ENCODE measurements at places on chromosomes 6 and 20.
A peak's percentile ranks its signal among the peaks of the same experiment; 100 is the strongest.

GRCh38 chr6:30555816-30556065, 548 bp downstream of the GNL1 start:
- no peaks in the 10 kb centered on the region for H3K27me3 ChIP-seq
- H3K4me1 ChIP-seq, result peaks cover 16% of the 10 kb centered on the region
- H3K36me3 ChIP-seq, result peaks cover 42% of the 10 kb centered on the region
- peak overlapping the region; percentile 95 for H3K27ac ChIP-seq
- DNase-seq, result no peak

GRCh38 chr6:79230149-79230548, 4.3 kb downstream of the HMGN3 start:
- peaks cover 31% of the 10 kb centered on the region for H3K4me1 ChIP-seq
- no peak overlapping the region for H3K27ac ChIP-seq
- no peaks in the 10 kb centered on the region for H3K36me3 ChIP-seq
- H3K4me3 ChIP-seq, result no peak overlapping the region
- no peaks in the 10 kb centered on the region for H3K27me3 ChIP-seq

DNA sequence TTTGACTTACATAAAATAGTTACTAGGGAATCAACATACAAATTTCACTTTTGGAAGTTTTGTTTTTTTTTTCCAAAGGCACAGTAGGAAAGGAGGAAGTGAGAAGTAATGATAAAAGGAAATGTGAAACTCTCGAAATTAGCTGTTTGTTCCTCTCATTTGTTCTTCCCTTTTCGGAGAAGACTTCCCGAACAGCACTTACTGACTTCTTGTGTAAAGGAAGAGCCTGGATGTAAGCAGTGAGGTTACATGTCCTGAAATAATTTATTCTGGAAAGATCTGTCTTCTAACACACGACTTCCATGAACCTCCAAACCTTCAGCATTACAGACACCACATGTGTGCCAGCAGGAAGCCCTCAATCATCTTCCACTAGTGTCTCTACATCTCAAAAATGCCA, 59.1 kb downstream of the KIF16B start:
- H3K4me1 ChIP-seq, result no peaks in the 10 kb centered on the region
- DNase-seq, result no peak
- H3K27ac ChIP-seq, result no peak overlapping the region
- H3K27me3 ChIP-seq, result no peaks in the 10 kb centered on the region
- H3K36me3 ChIP-seq, result peaks cover 35% of the 10 kb centered on the region
- H3K4me3 ChIP-seq, result no peak overlapping the region

- H3K27me3 ChIP-seq, result no peaks in the 10 kb centered on the region
- no peak for DNase-seq
- no peak overlapping the region for H3K4me3 ChIP-seq
- peaks cover 4% of the 10 kb centered on the region for H3K4me1 ChIP-seq
- no peak overlapping the region for H3K27ac ChIP-seq
These were observed 19.1 kb downstream of the ANKS1A start for GRCh38 chr6:34908194-34908593.

GRCh38 chr6:68572525-68572924, 62.6 kb upstream of the ADGRB3 start:
- no peak overlapping the region for H3K27ac ChIP-seq
- no peak for DNase-seq
- H3K4me3 ChIP-seq, result no peak overlapping the region
- no peaks in the 10 kb centered on the region for H3K4me1 ChIP-seq

- H3K4me3 ChIP-seq, result no peak overlapping the region
- no peak overlapping the region for H3K27ac ChIP-seq
- peaks cover 19% of the 10 kb centered on the region for H3K4me1 ChIP-seq
- no peaks in the 10 kb centered on the region for H3K36me3 ChIP-seq
- DNase-seq, result no peak
- no peaks in the 10 kb centered on the region for H3K27me3 ChIP-seq
These were observed 731.6 kb upstream of the GJE1 start for GRCh38 chr6:141401168-141401567.

DNA sequence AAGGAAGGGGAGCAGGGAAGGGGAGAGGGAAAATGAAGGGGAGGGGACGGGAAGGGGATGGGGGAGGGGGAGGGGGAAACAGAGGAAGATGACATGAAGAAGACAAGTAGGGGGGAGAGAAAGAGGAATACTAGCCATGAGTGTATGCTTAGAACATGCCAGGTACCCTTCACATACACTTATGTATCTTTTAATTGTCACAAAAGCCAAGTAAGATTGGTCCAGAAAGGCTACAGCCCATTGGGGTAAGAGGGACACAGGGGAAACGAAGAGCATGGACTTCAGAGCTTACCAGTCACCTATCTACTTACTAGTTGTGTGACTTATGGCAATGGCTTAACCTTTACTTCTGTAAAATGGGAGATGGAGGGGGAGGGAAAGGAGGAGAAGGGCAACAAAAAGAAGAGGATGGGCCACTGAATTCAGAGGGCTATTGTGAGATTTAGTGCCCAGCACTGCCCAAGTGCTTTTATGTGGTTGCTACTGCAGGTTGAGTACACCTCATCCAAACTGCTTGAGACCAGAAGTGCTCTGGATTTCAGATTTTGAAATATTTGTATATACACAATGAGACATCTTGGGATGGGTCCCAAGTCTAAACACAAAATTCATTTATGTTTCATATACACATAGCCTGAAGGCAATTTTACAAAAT, 90.3 kb downstream of the ARHGAP18 start:
- no peak overlapping the region for H3K4me3 ChIP-seq
- H3K4me1 ChIP-seq, result peaks cover 5% of the 10 kb centered on the region
- no peak for DNase-seq
- no peaks in the 10 kb centered on the region for H3K27me3 ChIP-seq

DNA sequence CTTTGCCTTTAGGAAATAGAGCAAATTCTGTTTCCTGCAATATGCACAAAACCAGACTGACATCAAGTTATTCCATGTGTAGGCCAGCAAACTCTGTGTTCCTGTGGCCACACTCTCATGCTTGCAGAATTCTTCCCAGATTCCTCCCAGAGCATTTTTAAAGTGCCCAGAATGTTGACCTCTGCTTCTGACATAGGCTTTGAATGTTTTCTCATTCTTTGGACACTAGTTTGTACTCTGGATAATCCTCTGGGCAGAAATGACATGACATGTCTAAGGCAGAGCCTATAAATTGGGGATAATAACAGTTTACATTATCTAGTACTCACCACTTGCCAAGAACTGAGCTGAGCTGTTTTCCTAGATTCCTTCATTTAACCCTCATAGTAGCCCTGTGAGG, 9.2 kb upstream of the EFHC1 start:
- no peaks in the 10 kb centered on the region for H3K4me1 ChIP-seq
- no peak overlapping the region for H3K4me3 ChIP-seq
- H3K27me3 ChIP-seq, result no peaks in the 10 kb centered on the region
- no peak overlapping the region for H3K27ac ChIP-seq
- DNase-seq, result no peak

- no peak for DNase-seq
- H3K4me3 ChIP-seq, result no peak overlapping the region
- H3K27me3 ChIP-seq, result no peaks in the 10 kb centered on the region
- H3K4me1 ChIP-seq, result no peaks in the 10 kb centered on the region
These were observed 76.6 kb upstream of the CST7 start for GRCh38 chr20:24872291-24873024.

GRCh38 chr6:136880748-136881460, 41.2 kb upstream of the SLC35D3 start:
- no peaks in the 10 kb centered on the region for H3K4me1 ChIP-seq
- no peak overlapping the region for H3K27ac ChIP-seq
- no peaks in the 10 kb centered on the region for H3K27me3 ChIP-seq
- no peak for DNase-seq
- H3K36me3 ChIP-seq, result no peaks in the 10 kb centered on the region

DNA sequence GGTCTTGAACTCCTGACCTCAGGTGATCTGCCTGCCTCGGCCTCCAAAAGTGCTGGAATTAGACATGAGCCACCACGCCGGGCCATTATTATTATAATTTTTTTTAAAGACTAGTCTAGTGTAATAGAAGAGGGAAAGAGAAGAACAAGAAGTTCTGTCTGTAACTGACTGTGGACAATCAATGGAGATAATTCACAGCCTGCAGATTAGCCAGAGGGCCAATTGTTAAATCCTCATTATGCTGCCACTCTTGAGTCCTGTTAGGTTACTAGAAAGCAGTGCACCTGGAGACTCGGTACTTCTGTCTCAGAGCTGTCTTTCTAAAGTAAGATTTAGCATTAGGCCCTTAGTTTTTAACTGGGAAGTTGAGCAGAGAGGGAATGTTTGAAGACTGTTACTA, 37.5 kb downstream of the CARMIL1 start:
- no peak for DNase-seq
- no peaks in the 10 kb centered on the region for H3K27me3 ChIP-seq
- no peaks in the 10 kb centered on the region for H3K4me1 ChIP-seq
- H3K36me3 ChIP-seq, result no peaks in the 10 kb centered on the region
- no peak overlapping the region for H3K27ac ChIP-seq
- no peak overlapping the region for H3K4me3 ChIP-seq

- H3K4me3 ChIP-seq, result no peak overlapping the region
- H3K4me1 ChIP-seq, result peaks cover 28% of the 10 kb centered on the region
- no peak for DNase-seq
- no peaks in the 10 kb centered on the region for H3K27me3 ChIP-seq
- H3K27ac ChIP-seq, result peak overlapping the region; percentile 42
These were observed 16.2 kb downstream of the TMEM30A start for GRCh38 chr6:75268121-75268987.

GRCh38 chr20:50390685-50391443, 119.3 kb upstream of the PTPN1 start:
- H3K27ac ChIP-seq, result peak overlapping the region; percentile 72
- no peak overlapping the region for H3K4me3 ChIP-seq
- H3K4me1 ChIP-seq, result peaks cover 39% of the 10 kb centered on the region

- H3K27me3 ChIP-seq, result no peaks in the 10 kb centered on the region
- DNase-seq, result no peak
- no peak overlapping the region for H3K4me3 ChIP-seq
- peaks cover 19% of the 10 kb centered on the region for H3K4me1 ChIP-seq
- H3K36me3 ChIP-seq, result no peaks in the 10 kb centered on the region
- H3K27ac ChIP-seq, result peak overlapping the region; percentile 73
These were observed 2.1 kb upstream of the LBP start for GRCh38 chr20:38344107-38344701.

DNA sequence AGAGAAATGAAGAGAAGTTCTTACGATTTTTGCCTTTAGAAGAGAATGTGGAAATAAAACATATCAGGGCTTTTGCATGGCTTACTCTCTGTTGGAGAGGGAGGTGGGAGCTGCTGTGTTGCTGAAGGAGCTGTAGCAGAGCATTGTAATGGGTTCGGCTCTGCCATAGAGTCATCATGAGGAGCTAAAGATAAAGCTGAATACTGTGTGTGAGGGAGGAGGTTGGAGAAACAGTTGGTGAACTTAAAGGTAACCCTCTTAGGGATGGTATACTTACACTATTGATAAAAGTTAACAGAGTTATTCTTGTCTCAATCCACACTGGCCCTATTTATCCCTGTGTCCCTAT, 34.8 kb downstream of the CTNNBL1 start:
- H3K4me1 ChIP-seq, result peaks cover 51% of the 10 kb centered on the region
- peaks cover 6% of the 10 kb centered on the region for H3K36me3 ChIP-seq
- no peak for DNase-seq
- H3K27ac ChIP-seq, result peak overlapping the region; percentile 76
- H3K27me3 ChIP-seq, result no peaks in the 10 kb centered on the region

DNA sequence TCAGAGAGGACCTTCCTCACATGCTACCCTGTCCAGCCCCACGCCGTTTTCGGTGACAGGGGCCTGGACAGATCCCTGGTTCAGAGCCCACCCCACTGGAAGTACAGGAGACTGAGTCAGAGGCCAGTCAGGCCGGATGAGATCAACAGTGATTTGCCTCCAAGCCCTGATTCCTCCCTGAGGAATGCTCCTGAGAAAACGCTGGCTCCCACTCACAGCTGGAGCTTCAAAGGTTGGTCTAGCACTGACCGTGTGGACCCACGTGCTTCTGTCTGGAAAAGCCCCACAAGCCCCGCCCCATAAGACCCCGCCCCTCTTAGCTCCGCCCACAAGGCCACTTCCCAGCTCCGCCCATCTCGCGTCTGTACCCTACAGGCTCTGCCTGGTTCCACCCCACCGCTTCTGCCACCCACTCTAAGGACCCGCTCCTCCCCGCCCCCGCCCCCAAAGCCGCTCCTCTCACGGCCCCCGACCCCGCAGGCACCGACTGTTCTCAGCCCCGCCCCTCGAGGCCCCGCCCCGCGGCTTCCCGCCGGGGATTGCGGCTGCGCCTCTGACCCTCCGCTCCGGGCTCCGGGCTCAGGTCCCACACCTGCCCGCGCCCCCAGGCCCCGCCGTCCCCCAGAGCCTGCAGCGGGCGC, 64.9 kb upstream of the BHLHE23 start:
- H3K4me3 ChIP-seq, result no peak overlapping the region
- no peaks in the 10 kb centered on the region for H3K4me1 ChIP-seq
- no peaks in the 10 kb centered on the region for H3K27me3 ChIP-seq
- DNase-seq, result peak; percentile 38
- no peaks in the 10 kb centered on the region for H3K36me3 ChIP-seq
- no peak overlapping the region for H3K27ac ChIP-seq

GRCh38 chr6:107653183-107653580, 163.3 kb downstream of the SOBP start:
- H3K36me3 ChIP-seq, result no peaks in the 10 kb centered on the region
- no peaks in the 10 kb centered on the region for H3K27me3 ChIP-seq
- H3K27ac ChIP-seq, result peak overlapping the region; percentile 94
- peak overlapping the region; percentile 40 for H3K4me3 ChIP-seq
- peaks cover 48% of the 10 kb centered on the region for H3K4me1 ChIP-seq

- no peaks in the 10 kb centered on the region for H3K4me1 ChIP-seq
- DNase-seq, result no peak
- H3K36me3 ChIP-seq, result no peaks in the 10 kb centered on the region
- no peak overlapping the region for H3K27ac ChIP-seq
- H3K27me3 ChIP-seq, result no peaks in the 10 kb centered on the region
These were observed 29.8 kb upstream of the TPBG start for GRCh38 chr6:82333781-82334180.

DNA sequence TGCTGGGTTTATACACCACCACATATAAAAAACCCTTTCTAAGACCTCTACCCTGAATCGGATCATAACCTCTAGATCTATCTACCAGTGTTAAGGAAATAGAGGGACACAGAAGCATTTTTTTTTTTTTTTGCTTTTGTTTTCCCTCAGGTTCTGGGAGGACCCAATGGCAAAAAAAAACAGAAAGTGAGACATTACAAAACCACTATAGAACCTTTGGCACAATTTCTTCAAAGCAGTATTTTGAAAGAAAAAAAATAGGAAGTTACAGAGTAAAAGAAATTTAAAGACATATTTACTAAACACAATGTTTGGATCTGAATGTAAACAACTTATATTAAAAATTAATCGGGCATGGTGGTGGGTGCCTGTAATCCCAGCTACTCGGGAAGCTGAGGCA, 1258.7 kb upstream of the GJE1 start:
- no peaks in the 10 kb centered on the region for H3K4me1 ChIP-seq
- H3K4me3 ChIP-seq, result no peak overlapping the region
- H3K36me3 ChIP-seq, result no peaks in the 10 kb centered on the region
- no peaks in the 10 kb centered on the region for H3K27me3 ChIP-seq
- no peak for DNase-seq

Data from psoas muscle (tissue), 8 donors.